ENCODE measurements at places on chromosomes 12 and 14. TPM values are rescaled to one million over a fixed set of nuclear protein-coding genes. Genes with fewer than 3 reads are reported as not detected.
A peak's percentile ranks its signal among the peaks of the same experiment; 100 is the strongest.

DNA sequence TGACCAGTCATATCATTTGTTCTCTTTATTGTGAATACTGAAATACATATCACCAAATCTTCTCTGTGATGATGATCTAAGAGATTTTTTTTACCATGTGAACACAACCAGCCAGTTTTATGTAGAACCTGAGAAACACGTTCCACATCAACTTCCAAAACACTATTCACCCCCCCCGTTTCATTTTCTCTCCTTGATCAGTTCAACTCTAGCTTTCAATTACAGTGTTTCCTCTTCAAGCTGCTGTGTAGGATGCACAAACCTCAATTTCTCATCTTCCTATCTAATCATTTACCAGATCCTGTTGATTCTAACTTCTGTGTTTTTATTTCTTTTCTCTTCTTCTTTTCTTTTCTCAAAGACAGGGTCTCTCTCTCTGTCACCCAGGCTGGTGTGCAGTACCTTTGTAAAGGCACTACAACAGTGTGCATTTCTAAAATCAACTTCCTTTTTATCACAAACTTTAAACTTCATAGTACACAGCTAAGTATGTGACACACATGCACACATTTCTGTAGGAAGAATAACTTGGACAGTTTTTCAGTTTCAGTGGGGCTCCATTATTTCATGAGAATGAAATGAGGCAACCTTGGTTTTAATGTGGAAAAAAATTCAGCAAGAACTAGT lies 149.9 kb upstream of the FBXO33 start:
- no peak for DNase-seq

DNA sequence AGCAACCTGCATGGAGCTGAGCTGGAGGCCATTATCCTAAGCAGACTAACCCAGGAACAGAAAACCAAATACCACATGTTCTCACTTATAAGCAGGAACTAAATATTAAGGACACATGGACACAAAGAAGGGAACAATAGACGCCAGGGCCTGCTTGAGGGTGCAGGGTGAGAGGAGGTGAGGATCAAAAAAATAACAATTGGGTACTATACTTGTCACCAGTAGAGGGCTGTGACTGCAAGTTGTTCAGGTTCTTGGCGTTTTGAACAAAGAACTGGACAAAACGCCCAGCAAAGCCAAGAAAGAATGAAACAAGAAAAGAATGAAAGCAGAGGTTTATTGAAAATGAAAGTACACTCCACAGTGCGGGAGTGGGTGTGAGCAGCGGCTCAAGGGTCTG lies 208.5 kb upstream of the NEDD1 start:
- DNase-seq: no peak

DNA sequence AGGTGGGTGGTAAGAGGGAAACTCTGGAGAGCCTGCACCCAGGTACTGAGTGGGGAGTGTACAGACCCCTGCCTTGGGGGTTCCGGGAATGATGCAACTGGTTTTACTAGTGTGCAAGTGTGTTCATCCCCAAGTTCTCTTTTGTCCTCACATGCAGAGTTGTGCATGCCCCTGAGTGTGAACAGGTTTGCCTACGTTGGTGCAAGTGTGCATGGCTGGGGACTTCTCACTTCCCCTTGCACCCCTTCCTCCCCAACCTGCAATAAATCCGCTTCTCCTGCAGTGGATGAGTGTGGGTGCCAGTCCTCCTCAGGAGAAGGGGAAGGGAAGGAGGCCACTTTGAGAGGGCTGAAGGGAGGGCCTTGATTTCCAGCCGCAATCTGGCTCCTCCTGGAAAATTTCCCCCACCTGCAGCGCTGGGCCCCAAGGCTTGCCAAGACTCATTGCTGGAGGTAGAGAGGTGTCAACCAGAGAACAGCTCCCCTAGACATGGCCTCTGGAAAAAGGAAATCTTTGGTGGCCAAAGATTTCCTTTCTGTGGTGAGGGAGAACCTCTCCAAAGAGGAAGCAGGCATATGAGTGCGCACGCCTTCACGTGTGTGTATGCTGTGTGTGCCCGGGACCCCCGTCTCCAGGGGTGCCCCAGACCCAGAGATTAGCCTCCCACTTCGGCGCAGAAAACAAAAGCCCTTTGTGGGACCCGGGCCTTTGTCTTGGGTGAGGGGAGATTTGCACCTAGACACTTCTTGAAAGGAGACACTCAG lies 5.5 kb downstream of the AQP2 start:
- no peak for DNase-seq

- no peak for DNase-seq
Observed at GRCh38 chr12:103956509-103957027, 9.1 kb upstream of the TDG start.

GRCh38 chr12:22808860-22809259 lies 183.9 kb downstream of the ETNK1 start:
- no peak for DNase-seq

GRCh38 chr12:116818341-116818856 lies 62.8 kb downstream of the HRK start:
- DNase-seq: peak; percentile 35

DNA sequence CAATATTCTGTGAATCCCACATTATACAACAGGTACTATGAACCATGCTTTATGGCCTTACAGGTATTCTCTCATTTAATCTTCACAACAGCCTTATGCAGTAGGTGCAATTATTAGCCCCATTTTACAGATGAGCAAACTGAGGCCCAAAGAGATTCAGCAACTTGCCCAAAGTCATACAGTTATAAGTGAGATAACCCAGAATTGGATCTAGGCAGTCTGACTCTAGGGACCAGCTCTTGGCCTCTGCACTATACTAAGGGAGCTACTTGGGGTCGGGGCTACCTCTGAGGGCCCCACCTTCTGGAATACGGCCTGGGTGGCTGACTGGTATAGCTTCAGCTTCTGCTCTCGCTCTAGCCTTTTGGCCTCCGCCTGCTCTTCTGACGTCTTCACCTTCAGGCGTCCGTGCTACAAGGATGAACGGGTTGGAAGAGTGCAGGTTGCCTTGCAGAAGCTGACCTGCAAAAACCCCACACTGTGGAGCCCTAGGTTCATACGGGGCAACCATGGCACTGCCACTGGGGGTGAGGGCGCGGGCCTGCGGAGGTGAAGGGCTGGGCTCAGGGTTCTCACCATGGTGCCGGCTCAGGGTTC lies 762 bp downstream of the RABGGTA start:
- no peak for DNase-seq

GRCh38 chr12:2449586-2449985 lies 345.2 kb upstream of the FKBP4 start:
- no peak for DNase-seq

Gene MORN3
- total RNA-seq: 0.08 TPM

- DNase-seq: no peak
Observed at GRCh38 chr12:126684703-126685102, 1582.3 kb upstream of the TMEM132C start.

GRCh38 chr14:91869556-91869955 lies 2.2 kb upstream of the TC2N start:
- no peak for DNase-seq

Gene GNB3
- under 0.01 TPM for total RNA-seq

- DNase-seq: no peak
Observed at GRCh38 chr14:70856851-70857495, 47.7 kb upstream of the MAP3K9 start.

DNA sequence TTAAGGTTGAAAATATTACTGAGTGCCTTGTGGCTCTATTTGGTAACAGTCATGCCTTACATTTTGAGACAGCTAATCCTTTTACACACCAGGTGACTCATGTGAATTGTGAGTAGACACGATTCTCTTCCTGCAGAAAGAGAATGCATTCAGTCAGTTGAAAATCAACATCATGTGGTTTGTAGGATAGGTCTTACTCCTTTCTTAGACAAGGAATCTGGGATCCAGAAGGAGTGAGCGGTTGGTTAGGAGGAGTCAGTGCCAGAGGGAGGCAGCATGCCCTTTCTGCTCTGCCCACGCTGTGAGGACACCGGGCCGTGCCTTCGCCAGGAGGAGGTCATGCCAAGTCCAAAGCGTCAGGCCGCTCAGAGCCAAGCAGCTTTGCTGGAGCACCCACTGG lies 47.6 kb downstream of the TRAF3 start:
- no peak for DNase-seq

Measured in liver (tissue), 10 donors.